ENCODE measurements at places on chromosomes 3 and 15.

- no peak for DNase-seq
Measured at GRCh38 chr15:91308199-91308598, 208.1 kb downstream of the SV2B start.

DNA sequence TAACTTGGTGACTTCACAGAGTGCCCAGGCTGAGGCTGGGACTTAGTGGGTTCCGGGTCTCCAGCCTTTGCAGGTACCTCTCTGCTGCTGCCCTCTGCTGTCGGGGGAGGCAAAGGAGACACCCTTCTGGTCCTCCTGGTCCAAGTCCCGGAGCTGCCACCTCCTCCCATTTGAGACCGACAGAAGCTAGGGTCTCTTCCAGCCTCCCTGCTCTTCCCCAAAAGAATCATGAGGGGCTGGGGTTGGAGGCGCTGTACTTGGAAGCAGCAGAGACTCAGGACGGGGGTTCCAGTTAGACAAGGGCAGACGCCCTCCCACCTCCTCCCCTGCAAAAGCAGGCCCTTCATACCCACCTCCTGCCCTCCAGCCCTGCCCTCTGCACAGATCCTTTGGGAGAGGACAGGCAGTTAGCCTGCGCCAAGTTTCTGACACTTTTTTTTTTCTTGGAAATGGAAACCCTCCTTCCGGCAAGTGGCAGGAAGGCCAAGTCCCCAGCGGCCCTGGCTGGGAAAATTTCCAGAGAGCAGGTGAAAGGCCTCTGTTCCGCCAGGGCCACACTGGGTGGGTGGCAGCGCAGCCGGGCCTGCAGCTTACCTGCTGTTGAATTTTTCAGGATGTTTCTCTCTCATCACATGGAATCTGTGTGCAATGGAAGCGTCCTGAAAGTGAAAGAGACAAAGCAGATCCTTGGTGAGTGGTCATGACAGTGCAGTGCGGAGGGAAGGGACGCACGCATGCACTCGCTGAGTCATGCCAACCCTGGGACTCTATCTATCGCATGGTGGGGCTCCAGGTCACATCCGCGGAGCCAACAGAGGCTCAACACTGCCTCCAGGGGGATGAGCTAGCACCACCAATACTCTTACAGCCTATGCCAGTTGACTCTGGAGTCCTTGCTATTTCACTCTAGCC lies 119.9 kb downstream of the DGKG start:
- DNase-seq, result peak; percentile 20

DNA sequence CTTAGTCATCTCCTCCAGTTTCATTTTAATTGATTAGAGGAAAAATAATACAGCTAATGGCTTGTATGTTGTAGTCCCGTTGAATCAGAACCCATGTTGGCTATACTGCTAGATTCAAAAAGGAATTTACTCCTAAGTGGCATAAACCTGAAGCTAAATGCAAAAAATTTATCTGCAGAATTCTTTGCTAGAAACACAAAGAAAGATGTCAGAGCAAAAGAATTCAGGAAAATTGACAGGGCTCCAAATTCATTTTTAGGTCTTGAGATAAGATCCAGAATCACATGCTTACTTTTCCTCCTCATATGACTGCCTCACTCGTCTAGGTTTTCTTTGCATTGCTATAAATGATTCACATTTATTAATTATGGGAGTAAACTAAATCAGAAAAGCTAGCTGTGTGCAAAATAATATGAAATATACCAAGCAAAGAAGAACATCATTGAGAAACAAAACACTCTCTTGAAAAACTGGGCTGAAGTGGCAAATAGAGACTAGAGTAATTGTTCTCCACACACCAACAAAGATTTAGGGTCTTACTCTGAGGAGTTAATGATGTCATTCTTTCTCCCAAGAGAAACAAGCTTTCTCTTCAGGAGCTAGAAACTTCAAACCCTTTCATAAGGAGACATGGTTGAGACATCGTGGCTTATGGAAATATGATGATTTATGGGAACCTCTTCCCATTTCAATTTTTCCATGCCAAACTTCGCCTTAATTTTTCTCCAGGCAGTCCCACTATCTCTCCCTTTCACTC lies 94.8 kb upstream of the FEZF2 start:
- DNase-seq, result no peak

GRCh38 chr15:31034152-31034551 lies 42.7 kb upstream of the MTMR10 start:
- DNase-seq, result no peak

GRCh38 chr3:194120789-194121770 lies 14.9 kb upstream of the HES1 start:
- no peak for DNase-seq

DNA sequence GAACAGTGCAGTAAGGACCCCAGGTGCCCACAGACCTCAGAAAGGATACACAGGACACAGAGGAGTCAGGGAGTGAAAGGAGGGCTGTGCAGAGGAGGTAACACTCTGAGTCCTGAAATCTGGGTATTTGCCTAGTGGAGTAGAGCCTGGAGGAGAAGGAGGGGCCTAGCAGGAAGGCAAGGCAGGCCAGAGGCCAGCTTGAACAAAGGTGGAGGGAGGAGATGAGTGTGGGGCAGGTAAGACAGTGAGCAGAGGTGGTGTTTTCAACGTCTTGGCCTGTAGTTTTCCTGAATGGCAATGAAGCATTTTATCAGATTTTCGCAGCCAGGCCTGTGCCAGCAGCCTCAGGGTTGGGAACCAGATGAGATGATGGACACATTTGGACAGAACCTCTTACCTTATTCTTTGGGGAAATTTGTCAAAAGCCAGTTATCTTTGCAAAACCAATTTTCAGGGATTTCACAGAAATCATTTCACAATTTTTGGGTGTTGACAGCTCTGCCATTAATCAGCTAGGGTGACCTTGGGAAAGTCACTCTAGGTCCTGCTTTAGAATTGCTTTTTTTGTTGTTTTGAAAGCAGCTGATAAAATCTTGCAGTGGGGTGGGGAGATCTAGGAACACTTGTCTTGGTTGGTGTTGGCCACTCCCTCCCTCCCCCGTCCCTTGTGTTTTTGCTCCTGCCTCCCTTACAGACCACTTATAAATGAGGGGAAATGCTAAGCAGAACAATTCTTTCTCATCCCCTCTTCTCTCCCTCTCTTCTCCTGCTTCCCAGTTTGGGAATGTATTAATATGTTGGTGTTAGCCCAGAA lies 38.4 kb downstream of the SPSB4 start:
- DNase-seq, result no peak

- no peak for DNase-seq
Measured at GRCh38 chr3:23546181-23546580, 259.6 kb upstream of the UBE2E1 start.

GRCh38 chr3:10554236-10554611 lies 48.8 kb upstream of the ATP2B2 start:
- DNase-seq, result no peak

DNA sequence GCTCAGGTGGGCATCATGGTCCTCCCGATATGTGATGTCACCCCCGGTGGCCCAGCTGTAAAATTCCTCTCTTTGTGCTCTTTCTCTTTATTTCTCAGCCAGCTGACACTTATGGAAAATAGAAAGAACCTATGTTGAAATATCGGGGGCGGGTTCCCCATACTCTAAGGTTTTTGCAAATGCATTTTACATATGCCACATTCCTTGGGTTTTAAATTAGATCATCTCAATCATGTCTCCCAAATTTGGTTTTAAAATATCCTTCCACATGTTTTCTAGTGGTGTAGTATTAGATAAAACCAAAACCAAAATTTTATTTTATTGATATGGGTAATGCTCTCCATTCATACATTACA lies 4.4 kb upstream of the TMEM62 start:
- no peak for DNase-seq

DNA sequence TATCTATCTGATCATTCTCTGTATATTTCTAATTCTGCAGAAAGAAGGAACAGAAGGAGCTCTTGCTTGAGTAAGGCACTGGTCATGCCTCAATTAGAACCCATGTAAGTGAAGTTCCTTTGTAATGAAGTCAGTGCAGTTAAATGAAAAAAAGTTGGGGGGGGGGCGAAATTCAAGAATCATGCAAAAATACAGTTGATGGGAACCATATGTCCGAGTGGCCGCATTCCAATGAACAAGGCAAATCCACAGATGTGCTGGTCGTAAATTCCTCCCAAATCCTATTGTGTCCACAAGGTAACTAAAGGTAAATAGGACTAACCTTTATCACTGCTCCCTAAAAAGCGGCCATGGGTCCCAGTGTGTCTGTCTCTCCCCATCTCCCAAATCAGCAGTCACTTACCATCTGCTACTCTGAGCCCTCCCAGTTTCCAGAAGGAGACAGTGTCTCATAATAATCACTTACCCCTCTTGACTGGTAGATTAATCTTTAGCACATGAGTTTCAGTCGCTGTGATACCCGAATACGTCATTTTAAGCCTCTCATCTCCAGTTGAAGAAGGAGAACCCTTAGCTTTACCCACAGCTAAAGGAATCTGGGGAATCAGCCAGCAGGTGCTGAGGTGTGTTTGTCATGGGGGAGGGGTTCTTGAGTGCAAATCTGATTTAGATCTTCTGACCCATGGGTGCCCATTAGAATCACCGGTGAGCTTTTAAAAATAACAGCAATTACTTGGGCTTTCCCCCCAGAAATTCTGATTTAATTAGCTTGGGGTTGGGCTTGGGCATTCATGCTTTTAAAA lies 56.3 kb upstream of the EPHB3 start:
- DNase-seq, result peak; percentile 87

DNA sequence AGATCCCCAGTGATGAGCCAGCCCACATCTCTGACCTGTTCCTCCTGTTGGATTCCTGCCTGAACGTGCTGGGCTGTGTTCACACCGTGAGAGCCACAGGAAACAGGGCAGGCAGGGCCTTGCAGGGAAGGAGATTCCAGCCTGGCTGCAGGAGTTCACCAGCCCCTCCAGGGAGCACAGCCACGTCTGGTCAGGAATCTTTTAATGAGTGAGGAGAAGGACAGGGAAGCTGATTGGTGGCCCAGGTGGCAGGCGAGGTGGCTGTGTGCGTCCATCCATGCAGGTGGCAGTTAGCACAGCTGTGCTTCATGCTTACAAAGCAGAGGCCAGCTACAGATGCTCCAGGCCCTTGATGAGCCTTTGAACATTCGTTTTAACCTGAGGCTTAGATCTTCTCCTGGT lies 10.5 kb downstream of the LRRK1 start:
- DNase-seq, result no peak

DNA sequence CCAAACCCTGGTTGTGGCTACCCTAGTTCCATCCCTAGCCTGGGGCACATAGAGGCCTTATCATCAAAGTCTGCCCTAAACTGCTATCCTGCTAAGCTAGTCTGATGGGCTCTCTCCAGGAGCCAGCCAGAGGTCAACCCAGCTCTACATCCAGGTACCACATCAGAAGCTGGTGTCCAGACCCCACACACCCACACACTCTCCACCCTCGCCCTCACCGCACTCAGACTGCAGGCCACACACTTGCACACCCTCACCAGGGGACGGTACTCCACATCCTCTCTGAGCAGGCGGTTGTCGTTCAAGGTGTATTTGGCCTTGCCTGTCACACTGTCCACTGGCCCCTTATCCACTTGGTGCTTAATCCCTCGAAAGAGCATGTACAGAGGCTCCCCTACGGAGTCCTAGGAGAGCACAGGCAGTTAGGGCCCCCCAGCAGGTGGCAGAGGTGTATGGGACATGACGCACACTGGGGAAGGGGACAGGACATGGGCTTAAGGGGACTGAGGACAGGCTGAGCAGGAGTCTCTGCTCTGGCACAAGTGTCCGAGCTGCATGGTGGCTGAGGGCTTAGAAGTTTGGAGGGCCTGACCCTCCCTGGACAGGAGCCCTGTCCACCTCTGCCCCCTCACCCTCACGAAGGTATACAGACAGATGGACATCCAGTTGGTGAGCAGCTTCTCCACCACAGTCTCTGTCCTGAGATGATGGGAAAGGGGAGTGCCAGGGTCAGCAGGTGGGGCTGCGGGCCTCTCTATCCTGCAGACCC lies 18.1 kb downstream of the PLXNB1 start:
- DNase-seq, result no peak

DNA sequence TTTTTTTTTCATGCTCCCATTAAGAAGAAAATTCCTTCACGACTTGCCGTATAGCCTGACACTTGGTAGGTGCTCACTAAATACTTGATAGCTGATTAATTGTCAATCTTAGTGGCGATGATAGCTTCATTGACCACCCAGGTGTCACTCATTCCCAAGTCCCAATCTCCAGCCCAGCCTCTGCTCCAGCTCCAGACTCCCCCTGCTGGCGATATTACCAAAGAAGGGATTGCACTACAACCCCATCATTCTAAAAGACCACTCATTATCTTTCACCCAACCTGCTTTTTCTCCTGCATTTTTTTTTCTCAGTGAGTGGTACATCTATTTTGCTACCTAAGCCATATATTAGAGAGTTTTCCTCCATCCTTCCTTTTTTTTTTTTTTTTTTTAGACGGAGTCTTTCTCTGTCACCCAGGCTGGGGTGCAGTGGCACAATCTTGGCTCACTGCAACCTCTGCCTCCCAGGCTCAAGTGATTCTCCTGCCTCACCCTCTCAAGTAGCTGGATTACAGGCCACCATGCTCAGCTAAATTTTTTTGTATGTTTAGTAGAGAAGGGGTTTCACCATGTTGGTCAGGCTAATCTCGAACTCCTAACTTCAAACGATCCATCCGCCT lies 19.5 kb upstream of the COMMD2 start:
- no peak for DNase-seq

DNA sequence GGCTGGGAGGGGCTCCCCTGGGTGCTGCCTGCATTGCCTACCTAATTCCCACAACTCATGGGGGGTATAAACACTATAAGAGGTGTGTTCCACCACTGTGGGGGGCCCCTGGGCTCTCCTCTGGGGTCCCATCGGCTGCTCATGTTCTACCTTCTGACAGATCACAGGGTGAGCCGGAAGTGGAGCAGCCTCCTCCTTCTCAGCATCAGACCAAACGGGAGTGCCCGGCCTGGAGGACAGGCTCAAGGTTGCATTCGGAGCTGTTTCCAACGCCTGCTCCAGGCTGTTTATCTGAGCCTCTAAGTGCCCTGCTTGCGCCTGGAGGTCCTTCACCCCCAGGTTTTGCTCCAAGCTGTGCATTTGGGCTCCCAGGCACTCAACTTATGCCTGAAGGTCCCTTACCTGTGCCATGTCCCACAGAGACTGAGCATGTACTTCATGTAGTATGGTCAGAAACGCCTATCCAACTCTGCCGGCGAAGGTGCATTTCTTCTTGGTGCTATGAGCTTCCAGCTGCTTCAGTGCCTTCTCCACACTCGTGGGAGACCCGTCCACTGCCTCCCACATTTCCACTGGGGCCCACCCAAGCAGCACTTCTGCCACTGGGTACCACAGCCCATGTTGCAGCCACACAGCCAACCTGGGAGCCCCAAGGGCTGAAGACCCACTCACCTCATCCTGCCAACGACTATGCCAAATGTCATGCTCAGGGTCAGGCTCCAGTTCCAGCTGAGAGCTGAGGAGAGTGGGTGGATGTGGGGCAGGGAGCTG lies 232.1 kb downstream of the IGSF11 start:
- no peak for DNase-seq
